ENCODE measurements at places on chromosomes 11 and 22. TPM values are rescaled to one million over a fixed set of nuclear protein-coding genes. Genes with fewer than 3 reads are reported as not detected.

PRG3 gene
- total RNA-seq, result not detected

GRCh38 chr11:134414766-134415765 is 3.0 kb upstream of the B3GAT1 start:
- no peaks in the 10 kb centered on the region for H3K36me3 ChIP-seq
- no peak overlapping the region for H3K4me3 ChIP-seq
- no peaks in the 10 kb centered on the region for H3K4me1 ChIP-seq

DNA sequence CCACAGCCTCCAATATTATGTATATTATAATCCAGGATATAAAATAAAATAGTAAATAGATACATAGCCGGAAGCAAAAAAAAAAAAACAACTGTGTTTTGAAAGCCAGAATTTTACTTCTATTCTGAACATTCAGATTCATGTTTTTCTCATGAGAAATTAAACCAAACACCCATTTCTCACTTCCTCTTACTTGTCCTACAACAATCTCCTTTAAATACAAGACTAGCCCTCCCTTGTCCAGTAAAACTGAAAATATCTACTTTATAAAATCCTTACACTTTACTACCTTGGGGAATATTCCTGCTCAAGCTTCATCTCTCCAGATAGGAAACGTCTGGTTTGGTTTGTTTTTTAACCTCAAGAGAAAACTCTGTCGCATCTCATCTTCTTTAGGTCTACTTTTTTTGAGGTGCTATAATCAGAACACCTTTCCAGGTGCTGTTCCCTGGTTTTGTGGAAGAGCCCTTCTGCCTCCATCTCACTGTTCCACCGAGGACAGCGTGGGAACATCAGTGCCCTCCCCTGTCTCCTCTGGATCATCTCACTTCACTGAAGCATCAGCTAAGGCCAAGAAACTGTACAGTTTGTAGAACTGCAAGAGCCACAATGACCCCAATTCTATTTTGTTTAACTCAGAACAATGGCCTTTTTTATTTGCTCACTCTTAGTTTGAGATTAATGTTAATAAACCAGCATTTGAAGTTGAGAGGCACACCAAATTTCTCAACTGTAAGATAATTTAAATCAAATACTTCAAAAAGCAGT is 82.0 kb upstream of the ARHGAP32 start:
- H3K36me3 ChIP-seq, result no peaks in the 10 kb centered on the region
- no peaks in the 10 kb centered on the region for H3K27me3 ChIP-seq
- no peak overlapping the region for H3K4me3 ChIP-seq
- DNase-seq, result no peak

DNA sequence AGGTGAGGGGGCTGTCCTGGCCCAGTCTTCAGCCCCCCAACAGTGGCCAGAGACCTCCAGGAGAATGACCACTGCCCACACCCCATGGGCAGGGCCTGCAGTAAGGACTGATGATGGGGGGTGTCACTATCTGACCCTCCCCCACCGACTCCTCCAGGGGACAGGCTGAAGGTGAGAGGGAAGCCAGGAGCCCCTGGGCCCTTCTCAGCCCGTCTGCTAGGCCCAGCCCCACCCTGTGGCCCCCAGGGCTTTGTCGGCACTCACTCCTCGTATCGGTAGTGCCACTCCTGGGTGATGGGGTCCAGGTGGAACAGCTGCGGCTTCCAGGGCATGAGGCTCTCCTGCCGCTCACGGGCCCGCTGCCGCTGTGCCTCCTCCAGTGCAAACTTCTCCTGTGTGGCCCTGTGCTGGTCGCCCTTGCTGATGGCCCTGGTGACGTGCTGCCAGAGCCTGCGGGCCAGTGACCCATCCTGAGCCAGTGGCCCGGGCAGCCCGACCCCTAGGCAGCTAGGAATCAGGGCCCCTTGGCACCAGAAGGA is 35.4 kb upstream of the CARS1 start:
- no peak overlapping the region for H3K27ac ChIP-seq
- H3K4me3 ChIP-seq, result no peak overlapping the region
- H3K36me3 ChIP-seq, result peaks cover 14% of the 10 kb centered on the region
- DNase-seq, result peak; percentile 47

DNA sequence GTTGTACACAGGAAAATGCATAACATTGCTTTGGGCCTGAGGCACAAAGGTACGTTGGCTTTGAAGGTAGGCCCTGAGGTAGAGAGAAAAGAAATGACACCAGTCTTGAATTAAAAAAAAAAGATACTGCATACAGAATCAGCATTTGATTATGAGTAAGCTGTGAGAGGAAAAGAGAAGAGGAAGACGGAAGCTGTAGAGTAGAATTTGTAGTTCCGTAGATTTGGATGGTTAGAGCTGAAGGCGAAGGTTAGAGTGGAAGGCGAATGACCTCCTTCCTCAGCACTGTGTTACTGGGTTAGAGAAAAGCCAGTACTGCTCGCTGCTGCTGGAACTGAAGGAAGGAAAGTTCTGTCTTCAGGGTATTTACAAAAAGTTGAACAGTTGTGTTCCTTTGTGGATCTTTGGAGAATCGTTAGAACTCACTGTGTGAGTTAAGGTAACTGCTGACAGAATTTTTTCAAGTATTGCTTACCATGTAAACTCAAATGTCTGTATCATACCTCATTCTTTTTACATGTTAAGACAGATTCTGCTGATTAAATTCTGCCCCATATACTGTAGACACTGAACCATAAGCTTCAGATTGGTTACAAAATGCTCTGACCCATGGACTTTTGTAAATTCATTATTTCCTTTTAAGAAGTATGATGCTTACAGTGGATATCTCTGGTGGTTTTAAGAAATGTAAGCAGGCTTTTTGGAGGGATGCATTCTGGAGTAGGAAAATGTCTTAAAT is 50.2 kb downstream of the MCAM start:
- no peaks in the 10 kb centered on the region for H3K36me3 ChIP-seq
- no peak overlapping the region for H3K4me3 ChIP-seq
- no peak for DNase-seq
- H3K27me3 ChIP-seq, result no peaks in the 10 kb centered on the region
- peaks cover 25% of the 10 kb centered on the region for H3K4me1 ChIP-seq
- no peak overlapping the region for H3K27ac ChIP-seq

DNA sequence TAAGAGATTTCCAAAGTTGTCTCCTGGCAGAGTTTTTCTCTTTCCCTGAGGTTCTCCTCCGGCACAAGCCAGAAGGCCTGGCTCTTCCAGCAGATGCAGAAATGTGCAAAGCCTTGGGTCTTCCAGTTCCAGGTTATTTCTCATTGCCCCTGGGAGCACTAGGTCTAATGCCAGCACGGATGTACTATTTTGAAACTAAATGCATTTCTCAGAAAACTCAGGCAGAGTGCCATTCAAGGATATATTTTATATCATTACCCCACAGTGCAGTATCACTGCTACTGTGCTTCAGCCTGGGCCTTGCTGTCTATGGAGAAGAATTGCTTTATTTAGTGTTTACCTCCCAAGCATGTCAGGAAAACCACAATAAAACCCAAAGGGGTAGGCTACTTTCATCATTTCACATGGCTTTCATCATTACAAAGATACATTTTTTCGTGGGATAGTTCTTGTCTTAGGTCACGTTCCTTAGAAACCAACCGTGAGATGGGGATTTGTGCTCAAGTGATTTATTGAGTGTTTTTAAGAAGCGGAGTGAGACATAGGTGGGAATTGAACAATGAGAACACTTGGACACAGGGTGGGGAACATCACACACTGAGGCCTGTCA is 22.4 kb upstream of the FZD4 start:
- peak; percentile 77 for DNase-seq
- no peaks in the 10 kb centered on the region for H3K27me3 ChIP-seq
- no peaks in the 10 kb centered on the region for H3K36me3 ChIP-seq
- H3K4me3 ChIP-seq, result no peak overlapping the region
- H3K4me1 ChIP-seq, result peaks cover 35% of the 10 kb centered on the region

- peaks cover 9% of the 10 kb centered on the region for H3K27me3 ChIP-seq
- H3K4me3 ChIP-seq, result no peak overlapping the region
- H3K27ac ChIP-seq, result no peak overlapping the region
These were observed 21.7 kb downstream of the TENM4 start for GRCh38 chr11:79419120-79419519.

DNA sequence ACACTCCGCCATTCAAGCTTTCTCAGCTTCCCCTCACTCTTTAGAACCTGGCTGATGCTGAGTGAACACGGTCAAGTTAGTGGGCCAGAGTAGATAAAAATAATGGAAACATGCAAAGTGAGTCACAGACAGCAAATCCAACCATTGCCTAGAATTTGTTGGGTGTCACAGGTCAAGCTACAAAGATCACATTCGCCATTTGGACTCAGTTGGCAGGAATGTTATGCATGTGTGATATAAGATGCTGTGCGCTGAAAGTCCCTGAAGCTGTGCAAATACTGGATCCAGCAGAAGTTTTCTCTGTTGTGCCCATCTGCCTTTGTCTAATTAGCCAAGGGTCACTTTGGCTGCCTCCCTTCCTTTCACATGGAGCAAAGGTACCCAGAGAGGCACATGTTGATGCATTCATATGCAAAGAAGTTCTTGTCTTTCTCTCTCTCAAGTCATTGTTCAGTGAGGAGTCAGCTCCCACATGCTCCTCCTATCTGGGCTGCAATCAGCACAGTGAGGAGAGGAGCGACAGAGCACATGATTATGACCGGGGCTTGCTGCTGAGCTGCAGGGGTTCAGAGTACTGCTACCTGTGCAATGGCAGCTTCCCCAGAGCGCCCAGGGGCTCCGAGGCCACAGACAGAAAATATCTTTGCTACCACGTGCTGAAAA is 39.7 kb downstream of the FLI1 start:
- no peak overlapping the region for H3K4me3 ChIP-seq
- H3K4me1 ChIP-seq, result peaks cover 9% of the 10 kb centered on the region
- H3K36me3 ChIP-seq, result no peaks in the 10 kb centered on the region
- peaks cover 2% of the 10 kb centered on the region for H3K27me3 ChIP-seq
- no peak for DNase-seq
- H3K27ac ChIP-seq, result no peak overlapping the region

Data from psoas muscle (tissue), 8 donors.